GM23338 (cell line): ENCODE measurements at places on chromosomes 7 and 10. TPM values are rescaled to one million over a fixed set of nuclear protein-coding genes. Genes with fewer than 3 reads are reported as not detected.

ZNF488 gene
- 5.2 and 7.8 TPM in 2 replicates for total RNA-seq

AKR1E2 gene
- 3.3 and 4.3 TPM in 2 replicates for total RNA-seq

GRCh38 chr10:23966504-23967051 lies 242.4 kb upstream of the KIAA1217 start:
- no peak overlapping the region for H3K4me3 ChIP-seq
- peaks cover 6% of the 10 kb centered on the region; the same call in 1 of the 2 replicates for H3K4me1 ChIP-seq
- H3K27ac ChIP-seq: no peak overlapping the region
- H3K36me3 ChIP-seq: no peaks in the 10 kb centered on the region

DNA sequence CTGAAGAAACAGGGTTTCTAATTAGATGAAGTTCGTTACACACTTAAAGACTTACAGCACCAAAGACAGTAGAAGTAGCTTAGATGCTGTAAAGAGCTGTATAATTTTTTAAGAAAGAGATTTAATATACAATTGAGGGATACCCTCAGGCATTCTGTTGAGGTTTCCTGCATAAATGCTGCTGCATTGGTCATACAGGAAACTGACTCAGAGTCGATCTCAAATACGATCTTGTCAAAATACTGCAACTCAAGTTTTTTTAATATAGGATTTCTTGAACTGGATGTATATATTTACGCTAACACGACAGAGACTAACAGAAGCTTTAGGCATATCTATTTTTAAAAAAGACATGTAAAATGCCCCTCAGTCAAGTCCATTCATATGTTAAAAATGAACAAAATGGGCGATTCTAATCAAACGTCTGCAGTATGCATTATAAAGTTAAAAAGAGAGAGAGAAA lies 2.4 kb upstream of the ARID5B start:
- peak overlapping the region; percentile 76 for H3K4me3 ChIP-seq
- DNase-seq: no peak
- no peak overlapping the region for H3K27ac ChIP-seq
- H3K36me3 ChIP-seq: no peaks in the 10 kb centered on the region

DNA sequence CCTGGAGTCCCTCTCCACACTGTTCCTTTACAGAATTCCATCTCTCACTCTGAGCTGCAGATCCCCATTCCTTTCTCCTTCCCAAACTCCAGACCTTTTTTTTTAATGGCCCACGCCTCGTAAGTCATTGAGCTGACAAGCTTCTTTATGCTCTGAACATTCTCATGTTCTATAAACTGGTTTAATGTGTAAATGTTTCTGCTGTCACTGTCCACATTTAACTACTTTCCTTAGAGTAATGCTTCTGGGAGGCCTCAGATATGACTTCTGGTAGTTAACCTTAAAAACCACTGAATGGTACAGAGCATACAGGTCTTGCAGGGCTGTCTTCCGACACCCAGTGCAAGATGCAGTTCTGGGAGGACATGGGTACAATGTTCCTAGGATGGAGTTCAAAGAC lies 71.1 kb upstream of the CAMK2B start:
- H3K4me1 ChIP-seq: no peaks in the 10 kb centered on the region
- H3K4me3 ChIP-seq: no peak overlapping the region
- no peaks in the 10 kb centered on the region; the same call in 1 of the 2 replicates for H3K36me3 ChIP-seq
- no peaks in the 10 kb centered on the region for H3K27me3 ChIP-seq
- DNase-seq: no peak

DNA sequence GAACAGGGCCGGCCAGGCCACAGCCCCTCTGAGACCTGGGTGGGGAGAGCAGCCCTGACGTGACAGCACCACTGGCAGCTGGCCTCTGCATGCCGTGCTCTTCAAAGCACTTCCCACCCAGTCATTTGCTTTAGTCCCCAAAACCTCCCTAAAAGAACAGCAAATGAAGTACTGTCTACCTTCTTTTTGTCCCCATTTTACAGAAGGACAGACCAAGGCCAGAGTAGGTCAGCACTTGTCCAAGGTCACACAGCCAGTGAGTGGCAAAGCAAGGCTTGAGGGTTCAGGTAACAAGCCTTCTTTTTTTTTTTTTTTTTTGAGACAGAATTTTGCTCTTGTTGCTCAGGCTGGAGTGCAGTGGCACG lies 15.1 kb downstream of the ATP6V1F start:
- H3K4me1 ChIP-seq: peaks cover 4% of the 10 kb centered on the region; the same call in 1 of the 2 replicates
- H3K27ac ChIP-seq: no peak overlapping the region
- no peak overlapping the region for H3K4me3 ChIP-seq

DNA sequence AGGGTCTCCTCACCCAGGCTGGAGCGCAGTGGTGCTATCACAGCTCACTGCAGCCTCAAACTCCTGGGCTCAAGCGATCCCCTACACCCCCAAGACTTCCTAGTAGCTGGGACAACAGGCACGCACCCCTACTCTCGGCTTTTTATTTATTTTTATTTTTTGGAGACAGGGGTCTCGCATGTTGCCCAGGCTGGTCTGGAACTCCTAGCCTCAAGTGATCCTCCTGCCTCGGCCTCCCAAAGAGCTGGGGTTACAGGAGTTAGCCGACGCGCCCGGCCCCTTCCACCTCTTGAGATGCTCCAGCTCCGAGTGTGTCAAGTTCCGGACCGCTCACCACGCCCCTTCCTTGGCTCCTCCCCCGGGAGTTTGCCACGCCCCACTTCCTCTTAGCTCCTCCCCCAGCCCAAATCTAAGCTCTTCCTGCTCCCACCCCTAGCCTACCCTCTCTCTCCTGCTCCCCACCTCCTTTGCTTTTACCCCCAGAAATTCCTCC lies 6.3 kb downstream of the NAT16 start:
- DNase-seq: peak; percentile 91
- peaks cover 100% of the 10 kb centered on the region for H3K27me3 ChIP-seq
- no peaks in the 10 kb centered on the region; the same call in 1 of the 2 replicates for H3K36me3 ChIP-seq
- H3K4me1 ChIP-seq: peaks cover 41% of the 10 kb centered on the region
- H3K4me3 ChIP-seq: peak overlapping the region; percentile 64

DNA sequence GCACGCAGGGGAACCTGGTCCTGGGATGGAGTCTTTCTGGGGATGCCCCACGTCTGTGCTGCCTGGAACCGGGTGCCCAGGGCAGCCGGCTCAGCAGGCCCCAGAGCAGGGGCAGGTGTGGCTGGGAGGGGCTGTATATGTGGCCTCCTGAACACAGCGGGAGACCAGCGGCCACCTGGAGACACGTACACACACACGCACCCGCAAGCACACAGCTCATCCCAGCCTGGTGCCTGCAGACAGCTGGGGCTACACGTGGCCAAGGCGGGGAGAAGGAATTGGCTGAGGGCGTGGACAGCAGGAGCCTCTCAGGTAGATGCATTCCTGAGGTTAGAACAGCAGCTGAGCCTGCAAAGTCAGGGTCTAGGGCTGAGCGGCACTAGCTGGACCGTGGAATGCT lies 14.0 kb downstream of the ADAM8 start:
- H3K36me3 ChIP-seq: no peaks in the 10 kb centered on the region
- H3K27me3 ChIP-seq: peaks cover 8% of the 10 kb centered on the region
- peaks cover 8% of the 10 kb centered on the region for H3K4me1 ChIP-seq

DNA sequence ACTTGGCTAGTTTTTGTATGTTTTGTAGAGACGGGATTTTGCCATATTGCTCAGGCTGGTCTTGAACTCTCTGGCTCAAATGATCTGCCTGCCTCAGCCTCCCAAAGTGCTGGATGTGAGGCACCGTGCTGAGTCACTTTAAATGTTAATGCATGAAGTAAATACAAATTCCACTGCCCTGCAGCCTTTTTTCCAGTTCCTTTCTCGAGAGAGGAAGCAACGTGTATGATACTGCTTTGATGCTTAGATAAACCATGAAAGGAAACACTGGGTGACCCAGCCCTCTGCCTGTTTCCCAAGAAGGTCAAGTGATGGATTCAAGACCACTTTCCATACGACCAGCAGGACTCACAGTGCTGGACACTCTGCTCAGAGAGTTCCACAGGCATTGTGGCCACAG lies 11.3 kb upstream of the MRPS24 start:
- no peaks in the 10 kb centered on the region for H3K27me3 ChIP-seq
- H3K36me3 ChIP-seq: no peaks in the 10 kb centered on the region
- peaks cover 7% of the 10 kb centered on the region; the same call in 1 of the 2 replicates for H3K4me1 ChIP-seq
- DNase-seq: peak; percentile 24
- no peak overlapping the region; the same call in none of the 2 replicates for H3K27ac ChIP-seq

DNA sequence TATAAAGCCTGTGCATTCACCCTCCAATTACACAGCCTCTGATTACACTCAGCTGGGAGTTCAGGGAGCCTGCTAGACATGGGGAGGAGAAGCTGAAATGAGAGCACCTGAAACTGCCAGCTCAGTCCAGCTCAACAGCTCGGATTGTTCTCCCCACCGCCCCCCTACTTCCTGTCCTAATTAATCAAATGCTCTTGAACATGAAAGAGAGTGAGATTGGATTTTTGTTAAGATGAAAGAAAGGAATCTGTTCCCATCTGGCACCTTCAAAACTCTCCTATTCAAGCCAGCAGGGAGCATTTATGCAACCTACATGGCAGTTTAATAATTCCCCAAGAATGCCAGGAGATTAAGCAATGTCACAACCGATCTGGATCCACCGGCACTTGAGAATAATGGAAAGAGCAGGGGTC lies 98.0 kb downstream of the NPSR1 start:
- H3K27me3 ChIP-seq: no peaks in the 10 kb centered on the region
- H3K4me3 ChIP-seq: no peak overlapping the region
- H3K36me3 ChIP-seq: no peaks in the 10 kb centered on the region
- no peak overlapping the region for H3K27ac ChIP-seq
- H3K4me1 ChIP-seq: no peaks in the 10 kb centered on the region

DNA sequence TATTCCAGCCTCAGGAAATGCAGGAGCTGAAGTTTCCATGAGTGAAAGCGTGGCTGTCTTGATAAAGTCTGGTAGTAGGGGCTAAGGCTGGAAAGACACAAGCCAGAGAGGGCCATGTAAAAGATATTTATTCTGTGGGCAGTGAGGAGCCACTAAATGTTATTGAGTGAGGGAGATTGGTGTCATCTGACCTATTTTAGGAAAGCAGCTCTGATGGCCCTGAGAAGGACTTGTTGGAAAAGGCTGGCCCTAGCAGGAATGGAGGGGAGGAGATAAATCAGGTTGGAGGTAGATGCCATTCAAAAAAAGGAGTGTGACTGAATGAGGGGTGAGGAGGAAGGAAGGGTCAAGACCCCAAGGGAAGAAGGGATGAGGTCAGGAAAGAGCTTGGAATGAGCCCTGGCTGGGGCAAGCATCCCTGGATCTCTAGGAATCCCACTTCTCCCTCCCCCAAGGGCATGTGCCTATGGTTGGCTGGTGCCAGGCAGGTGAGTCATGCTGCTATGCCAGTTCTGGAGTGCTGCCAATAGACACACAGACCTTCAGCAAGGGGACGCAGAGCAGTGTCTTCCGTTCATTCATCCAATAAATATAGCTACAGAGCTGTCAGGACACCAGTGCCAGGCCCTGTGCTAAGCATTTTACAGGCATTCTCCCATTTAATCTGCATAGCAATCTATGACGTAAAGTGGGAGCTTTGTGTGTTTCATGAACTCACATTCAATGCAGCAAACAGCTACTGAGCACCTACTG lies 2.0 kb downstream of the ANKRD2 start:
- no peaks in the 10 kb centered on the region for H3K36me3 ChIP-seq
- 0 out of 2 replicates have a peak overlapping the region, but pooled peaks have one; percentile 39 for H3K27ac ChIP-seq
- no peaks in the 10 kb centered on the region; the same call in 1 of the 2 replicates for H3K4me1 ChIP-seq
- no peaks in the 10 kb centered on the region for H3K27me3 ChIP-seq
- H3K4me3 ChIP-seq: no peak overlapping the region
- peak; percentile 58 for DNase-seq

GRCh38 chr7:47581804-47582763 lies at the start of gene TNS3:
Gene TNS3, minus strand, starts transcription at chr7:47582111. Its CDS starts 142,475 bp downstream, at chr7:47439636.
- H3K4me1 ChIP-seq: peaks cover 39% of the 10 kb centered on the region
- no peaks in the 10 kb centered on the region for H3K36me3 ChIP-seq
- H3K27me3 ChIP-seq: peaks cover 20% of the 10 kb centered on the region

DNA sequence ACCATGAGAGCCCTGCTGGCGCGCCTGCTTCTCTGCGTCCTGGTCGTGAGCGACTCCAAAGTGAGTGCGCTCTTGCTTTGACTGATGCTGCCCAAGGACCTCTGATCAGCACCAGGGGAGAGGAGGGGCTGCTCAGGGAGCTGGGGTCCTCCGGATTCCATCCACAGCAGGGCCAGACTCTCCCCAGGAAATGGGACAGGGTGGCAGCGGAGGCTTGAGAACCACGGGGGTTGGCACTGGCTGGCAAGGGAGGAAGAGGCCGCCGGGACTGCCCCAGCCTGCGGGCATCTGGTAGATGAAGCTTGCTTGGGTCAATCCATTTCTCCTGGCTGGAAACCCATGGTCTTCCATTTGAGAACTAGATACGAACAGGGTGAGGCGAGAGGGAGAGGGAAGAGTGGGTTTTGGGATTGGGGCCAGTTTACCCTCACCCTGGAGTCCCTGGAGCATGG lies 647 bp downstream of the PLAU start:
- peak overlapping the region; percentile 94 for H3K4me3 ChIP-seq
- no peak overlapping the region for H3K27ac ChIP-seq
- no peak for DNase-seq
- H3K4me1 ChIP-seq: peaks cover 46% of the 10 kb centered on the region
- peaks cover 45% of the 10 kb centered on the region for H3K27me3 ChIP-seq
- no peaks in the 10 kb centered on the region; the same call in 1 of the 2 replicates for H3K36me3 ChIP-seq

DNA sequence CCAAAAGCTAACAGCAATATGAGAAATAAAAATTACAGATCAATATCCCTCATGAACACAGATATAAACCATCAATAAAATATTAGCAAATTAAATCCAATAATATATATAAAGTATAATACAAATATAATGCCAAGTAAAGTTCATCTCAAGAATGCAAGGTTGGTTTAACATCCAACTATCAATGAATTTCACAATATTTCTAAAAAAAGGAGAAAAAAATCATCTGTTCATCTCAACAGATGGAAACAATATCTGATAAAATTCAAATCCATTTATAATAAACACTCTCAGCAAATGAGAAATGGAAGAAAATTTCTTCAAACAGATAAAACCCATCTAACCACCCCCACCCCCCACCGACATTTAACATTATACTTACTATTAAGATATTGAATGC lies 86.9 kb downstream of the SIRT1 start:
- H3K27ac ChIP-seq: no peak overlapping the region
- no peak for DNase-seq

DNA sequence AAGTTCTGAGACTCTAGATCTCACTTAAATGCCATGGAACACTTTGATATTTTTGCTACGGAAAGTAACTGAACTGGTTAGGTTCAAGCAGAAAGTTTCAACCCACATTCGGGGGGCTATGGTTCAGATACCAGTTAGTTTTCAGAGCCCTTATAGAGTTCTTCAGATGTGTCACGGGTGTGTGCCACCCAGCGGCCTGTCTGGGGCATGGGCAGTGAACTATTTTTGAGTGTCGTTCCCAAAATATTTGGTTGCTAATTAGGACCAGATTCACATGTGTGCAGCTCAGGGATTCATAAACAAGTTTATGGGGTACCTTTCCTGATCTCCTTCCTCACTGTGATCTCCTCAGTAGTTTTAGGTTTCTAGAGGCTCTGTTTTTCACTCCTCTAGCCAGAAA lies 271.9 kb downstream of the C7orf25 start:
- 0 out of 2 replicates have a peak, but pooled peaks cover 7% of the 10 kb centered on the region for H3K36me3 ChIP-seq
- H3K27ac ChIP-seq: no peak overlapping the region
- H3K27me3 ChIP-seq: no peaks in the 10 kb centered on the region
- no peaks in the 10 kb centered on the region for H3K4me1 ChIP-seq

DNA sequence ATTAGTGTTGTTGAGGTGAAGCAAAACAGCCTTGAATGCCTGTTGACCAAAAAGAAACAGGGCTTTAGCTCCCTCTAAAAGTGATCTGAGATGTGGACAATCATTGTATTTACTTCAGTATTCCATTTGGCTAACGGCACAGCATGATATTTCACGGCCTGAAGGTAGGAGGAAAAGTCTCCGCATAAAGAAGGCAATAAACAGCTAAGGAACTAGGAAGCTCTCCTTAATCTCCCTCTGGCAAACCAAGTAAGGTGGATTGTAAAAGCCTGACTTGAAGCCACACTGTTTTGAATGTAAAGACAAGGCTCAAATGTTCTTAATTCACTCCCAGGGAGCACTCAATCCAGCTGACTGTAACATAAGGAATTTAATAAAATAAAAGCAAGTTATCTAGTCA lies 160.0 kb upstream of the ZNF804B start:
- no peak overlapping the region for H3K4me3 ChIP-seq
- no peaks in the 10 kb centered on the region for H3K4me1 ChIP-seq
- peak; percentile 15 for DNase-seq
